ENCODE measurements at places on chromosomes 2 and 18.

- no peak for DNase-seq
These were observed 473.7 kb upstream of the SALL3 start for GRCh38 chr18:78505851-78506461.

- DNase-seq, result no peak
These were observed 22.7 kb downstream of the ATAD2B start for GRCh38 chr2:23904215-23904614.

DNA sequence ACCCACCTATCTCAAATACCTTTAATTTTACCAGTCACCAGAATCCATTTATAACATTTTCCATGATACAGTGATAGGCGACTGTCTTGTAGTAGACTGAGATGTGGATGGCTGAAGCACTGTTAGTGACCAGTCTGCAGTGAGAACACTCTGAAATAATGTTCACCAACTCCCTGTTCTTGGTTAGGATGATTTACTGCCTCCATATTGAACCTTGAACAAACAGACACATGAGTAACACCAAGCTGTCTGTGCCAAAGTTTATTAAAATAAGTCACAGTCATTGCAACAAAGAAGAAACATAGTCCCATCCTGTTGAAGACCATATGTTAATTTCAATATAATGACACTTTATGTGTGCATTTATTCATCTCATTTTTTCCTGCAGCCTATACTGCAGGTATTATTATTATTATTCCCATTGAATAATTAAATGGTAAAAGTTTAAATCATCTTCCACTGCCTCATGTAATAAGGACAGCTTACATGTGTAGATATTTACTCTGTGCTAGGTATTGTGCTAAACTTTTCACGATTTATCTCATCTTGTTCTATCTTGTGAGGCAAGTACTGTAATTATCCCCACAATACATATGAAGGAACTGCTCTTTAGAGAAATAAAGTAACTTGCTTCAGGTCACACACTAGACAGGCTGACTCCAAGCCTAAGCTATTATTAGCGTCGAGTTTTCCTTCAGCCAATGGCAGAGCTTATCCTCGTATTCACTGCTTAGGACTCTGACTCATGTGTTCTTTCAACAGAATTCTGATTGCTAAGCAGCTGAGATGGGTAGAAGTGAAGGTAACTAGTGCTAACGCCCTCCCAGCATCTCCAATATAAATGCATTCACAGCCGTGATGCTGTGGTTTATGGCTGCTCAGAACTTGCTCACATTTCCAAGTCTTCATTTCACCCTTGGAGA is 62.5 kb downstream of the ONECUT2 start:
- DNase-seq, result no peak

- DNase-seq, result peak; percentile 73
These were observed 7.0 kb downstream of the LPIN1 start for GRCh38 chr2:11753452-11753885.

DNA sequence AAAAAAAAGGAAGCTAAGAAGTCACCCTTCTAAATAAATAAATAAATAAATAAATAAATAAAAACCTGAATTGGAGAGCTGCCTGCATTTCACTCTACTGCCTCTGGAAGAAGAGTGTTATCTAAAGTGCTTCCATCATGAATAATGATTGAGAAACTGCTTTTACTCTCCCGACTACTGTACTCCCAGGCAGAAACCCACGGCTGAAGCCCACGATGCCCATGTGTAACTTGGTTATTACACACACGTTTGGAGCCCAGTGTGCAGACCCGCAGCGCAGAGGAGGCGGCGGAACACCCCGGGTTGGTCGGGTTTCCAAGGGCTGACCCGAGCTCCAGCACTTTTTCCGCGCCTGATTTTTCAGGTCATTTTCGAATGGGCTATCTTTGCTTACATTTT is 697 bp upstream of the SPATS2L start:
- peak; percentile 50 for DNase-seq

GRCh38 chr2:198957181-198957580 is 500.6 kb downstream of the SATB2 start:
- DNase-seq, result no peak

DNA sequence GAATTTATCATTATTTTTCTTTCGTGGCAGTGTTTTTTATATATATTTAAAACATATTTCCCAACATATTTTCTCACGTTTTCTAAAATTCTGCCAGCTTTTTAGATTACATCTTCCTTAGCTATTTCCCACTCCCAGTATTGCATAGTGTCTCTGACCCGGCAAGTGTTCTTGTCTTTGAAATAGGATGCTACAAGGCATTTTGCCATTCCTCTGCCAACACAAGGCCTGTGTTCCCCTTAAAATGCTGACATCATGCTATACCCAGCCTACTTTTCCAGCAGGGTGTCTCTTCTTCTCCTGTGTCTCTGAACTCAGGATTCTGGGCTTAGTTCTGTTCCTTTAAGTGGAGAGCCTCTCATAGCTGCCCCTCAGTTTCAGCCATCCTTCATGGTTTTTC is 115.2 kb downstream of the DIS3L2 start:
- no peak for DNase-seq

Data from dermis blood vessel endothelial cell (primary cell).